ENCODE measurements at places on chromosomes 7 and 10.

GRCh38 chr10:132961787-132962622 lies 19.6 kb upstream of the CFAP46 start:
- peak; percentile 23 for DNase-seq

GRCh38 chr10:51137756-51138529 lies 63.7 kb downstream of the PRKG1 start:
- no peak for DNase-seq

- DNase-seq: no peak
Measured at GRCh38 chr10:129136074-129136473, 331.0 kb upstream of the MGMT start.

- DNase-seq: no peak
Measured at GRCh38 chr10:25014579-25014978, 1.4 kb downstream of the ENKUR start.

DNA sequence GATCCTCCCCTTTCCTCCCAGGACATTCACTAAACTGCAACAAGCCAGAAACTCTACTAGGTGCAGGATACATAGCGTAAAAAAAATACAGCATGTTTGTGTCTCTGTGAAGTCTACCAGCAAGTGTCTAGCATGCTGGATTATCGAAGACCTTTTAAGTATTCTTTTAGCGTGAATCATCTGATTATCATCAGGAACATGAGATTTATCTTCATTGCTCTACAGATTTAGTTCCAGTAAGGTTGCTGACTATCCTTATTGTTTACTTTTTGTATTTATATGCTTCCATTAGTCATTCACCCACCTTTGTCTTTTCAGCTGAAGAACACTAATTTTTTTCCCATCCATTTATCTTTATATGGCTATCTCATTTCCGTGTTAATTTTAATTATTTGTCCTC lies 62.8 kb downstream of the PDZD8 start:
- DNase-seq: no peak

DNA sequence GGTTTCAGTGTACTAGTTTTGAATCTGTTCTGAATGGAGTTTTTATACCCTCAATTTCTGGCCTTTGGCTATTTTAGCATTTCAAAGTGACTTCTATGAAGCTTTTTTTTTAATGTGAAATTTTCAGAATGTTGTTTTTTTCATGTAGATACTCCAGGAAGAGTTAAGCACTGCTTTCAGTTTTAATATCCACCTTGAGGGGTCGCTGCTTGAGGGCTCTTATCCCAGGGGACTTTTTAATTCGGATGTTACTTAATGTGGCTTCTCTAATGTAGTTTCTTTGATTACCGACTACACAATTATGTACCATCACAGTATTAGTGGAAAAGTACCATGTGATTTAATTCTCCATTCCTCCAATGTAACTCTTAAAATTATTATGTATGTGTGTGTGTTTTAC lies 5.2 kb downstream of the IFIT5 start:
- DNase-seq: no peak

GRCh38 chr7:74612015-74612829 lies 45.3 kb upstream of the GTF2I start:
- DNase-seq: no peak

GRCh38 chr10:69096045-69096444 lies 8.1 kb downstream of the SRGN start:
- no peak for DNase-seq

GRCh38 chr10:63735305-63735704 lies 214.1 kb downstream of the REEP3 start:
- DNase-seq: no peak

DNA sequence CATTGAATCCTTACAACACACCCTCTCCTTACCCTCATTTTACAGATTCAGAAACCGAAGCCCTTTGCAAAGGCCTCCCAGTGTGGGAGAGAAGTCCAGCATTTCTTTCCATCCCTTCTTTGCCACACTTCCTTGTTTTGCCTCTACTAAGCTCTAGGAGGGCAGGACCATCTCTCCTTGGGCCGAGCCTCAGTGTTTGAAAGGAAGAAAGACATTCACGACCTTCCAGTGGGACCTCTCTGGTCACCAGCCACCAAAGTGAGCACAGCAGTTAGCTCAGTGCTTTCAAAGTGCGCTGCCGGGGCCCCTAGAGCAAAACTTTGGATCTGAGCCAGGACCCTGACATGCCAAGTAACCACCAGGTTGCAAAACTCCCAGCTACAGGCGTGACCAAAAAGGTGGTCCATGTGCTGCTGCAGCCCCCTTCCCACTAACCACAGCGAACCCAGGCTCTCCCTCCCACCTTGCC lies 12.4 kb downstream of the CTBP2 start:
- no peak for DNase-seq

DNA sequence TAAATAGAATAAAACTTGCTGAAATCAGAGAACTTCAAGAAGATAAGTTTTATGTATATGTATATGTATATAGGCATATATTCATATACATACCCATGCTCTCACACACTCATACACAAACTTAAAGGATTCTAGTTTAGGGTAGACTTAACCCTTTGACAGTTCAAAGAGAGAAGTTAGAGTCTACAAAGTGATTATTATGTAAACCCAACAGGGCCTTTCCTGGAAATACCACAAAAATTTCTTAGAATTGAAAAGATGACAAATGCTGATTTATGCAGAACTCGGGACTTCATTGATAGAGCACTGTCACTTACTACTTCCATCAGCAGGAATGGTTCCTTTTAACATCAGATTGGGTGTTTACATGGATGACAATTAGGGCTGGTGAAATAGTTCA lies 763.5 kb downstream of the AUTS2 start:
- no peak for DNase-seq

DNA sequence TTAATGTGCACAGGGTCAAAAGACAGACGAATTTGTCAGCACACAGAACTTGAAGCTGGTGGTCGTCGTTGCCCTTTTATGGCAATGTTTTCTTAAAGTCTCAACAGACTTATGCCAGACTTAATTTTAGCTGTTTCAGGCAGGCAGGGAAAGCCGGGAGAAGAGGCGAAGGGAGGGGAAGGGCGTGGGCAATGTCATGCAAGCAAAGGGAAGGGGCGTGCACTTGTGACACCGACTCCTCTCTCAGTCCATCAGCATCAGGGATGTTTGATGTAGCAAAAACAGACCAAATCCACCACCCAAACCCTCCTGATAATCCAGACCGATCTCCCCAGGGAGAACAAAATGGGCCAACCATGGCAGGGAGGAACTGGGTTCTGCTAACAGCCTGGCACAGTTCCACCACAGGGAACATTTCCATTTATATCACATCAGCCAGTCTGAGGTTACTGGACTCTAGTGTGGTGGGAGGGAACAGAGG lies 118.1 kb upstream of the RHEB start:
- DNase-seq: no peak

DNA sequence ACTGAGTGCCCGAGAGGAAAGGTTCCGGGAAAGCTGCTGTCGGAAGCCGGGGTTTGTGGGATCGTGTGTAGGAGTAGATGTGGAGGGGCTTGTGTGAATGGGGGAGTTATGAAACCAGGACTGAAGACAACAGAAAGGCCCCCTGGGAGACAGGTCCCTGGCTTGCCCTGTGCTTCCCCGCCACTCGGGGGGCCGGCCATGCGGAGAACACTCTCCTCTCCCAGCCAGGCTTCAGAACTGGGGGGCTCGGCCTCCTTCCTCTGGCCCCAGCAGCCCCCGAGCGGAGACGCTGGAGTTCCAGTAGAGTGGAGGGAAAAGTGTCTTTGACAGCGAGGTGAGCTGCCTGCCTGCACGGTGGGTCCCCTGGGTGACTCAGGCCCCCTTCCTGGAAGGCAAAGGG lies 185.0 kb downstream of the MGMT start:
- DNase-seq: no peak

DNA sequence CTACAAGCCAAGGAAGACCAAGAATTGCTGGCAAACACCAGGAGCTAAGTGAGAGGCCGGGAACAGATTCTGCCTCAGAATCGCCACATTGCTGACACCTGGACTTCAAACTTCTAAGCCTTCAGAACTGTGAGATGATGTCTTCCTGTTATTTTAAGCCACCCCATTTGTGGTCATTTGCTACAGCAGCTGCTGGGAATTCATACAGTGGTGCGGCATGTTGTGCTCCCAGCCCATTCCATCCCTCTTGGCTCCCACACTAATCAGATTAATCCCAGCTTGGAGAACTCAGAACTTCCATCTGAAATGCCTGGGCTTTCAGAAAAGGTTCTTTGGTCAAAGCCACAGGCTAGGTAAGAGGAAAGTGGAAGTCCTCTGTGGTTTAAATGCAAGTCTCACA lies 24.9 kb downstream of the TCAF1 start:
- no peak for DNase-seq

DNA sequence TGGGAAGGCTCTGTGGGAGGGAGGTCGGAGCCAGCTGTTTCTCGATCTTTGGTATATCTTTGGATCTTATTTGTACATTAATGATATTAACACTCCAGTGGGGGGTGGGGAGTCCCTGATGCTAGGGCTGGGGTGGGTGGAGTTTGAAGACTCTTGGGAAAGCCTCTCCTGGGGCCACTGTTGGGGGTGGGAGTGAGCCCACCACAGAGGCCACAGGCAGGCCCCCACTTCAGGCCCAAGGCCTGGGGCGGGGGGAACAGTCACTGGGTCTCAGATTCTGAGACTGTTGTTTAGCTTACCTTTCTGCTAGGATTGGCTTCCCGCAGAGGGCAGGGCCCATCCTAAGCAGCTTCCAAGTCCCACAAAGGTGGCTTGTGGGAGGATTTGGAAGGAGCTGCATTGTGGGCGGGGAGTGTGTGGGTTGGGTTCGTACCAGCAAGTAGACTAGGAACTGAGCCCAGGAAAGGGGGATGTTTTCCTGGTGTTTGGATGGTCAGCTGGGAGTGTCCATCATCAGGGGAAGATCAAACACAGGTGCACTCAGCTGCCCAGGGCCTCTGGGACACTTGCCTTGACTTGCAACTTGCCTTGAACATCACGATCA lies 11.9 kb downstream of the YKT6 start:
- no peak for DNase-seq

- no peak for DNase-seq
Measured at GRCh38 chr10:114220281-114220680, 18.8 kb upstream of the VWA2 start.

- DNase-seq: no peak
Measured at GRCh38 chr7:101900103-101900502, 82.7 kb downstream of the CUX1 start.

GRCh38 chr7:66088861-66089838 lies 13.5 kb downstream of the ASL start:
- no peak for DNase-seq

GRCh38 chr7:26309089-26309488 lies 17.4 kb downstream of the SNX10 start:
- no peak for DNase-seq

DNA sequence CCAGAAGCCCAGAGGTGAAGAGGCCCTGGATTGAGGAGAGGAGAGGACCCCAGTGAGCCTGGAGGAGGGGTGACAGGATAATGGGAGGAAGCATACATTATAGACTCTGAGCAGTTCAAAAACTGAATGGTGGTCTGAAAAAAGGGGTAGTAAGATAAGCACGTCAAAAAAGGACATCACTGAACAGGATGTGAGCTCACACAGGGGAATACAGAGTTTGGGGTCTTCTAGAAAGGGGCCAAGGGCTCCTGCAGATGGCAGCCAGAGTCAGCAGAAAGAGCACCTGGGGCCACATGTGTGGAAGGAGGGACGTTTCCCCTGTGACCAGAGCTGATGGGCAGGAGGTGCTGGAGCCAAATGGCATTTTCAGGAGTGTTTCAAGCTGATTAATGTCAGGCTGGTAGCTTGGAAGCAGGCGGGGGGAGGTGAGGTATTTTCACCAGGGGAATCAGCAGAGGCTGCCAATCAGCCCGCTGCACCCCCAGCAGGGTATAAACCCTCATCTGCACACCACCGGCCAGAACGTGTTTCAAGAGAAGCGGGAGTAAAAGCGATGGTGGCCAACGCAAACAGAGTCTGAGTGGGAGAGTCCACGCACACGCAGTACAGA lies 85.8 kb downstream of the TNS3 start:
- no peak for DNase-seq

- no peak for DNase-seq
Measured at GRCh38 chr7:106568002-106568679, 92.8 kb downstream of the CCDC71L start.

- no peak for DNase-seq
Measured at GRCh38 chr7:47953822-47954221, 5.6 kb upstream of the PKD1L1 start.

DNA sequence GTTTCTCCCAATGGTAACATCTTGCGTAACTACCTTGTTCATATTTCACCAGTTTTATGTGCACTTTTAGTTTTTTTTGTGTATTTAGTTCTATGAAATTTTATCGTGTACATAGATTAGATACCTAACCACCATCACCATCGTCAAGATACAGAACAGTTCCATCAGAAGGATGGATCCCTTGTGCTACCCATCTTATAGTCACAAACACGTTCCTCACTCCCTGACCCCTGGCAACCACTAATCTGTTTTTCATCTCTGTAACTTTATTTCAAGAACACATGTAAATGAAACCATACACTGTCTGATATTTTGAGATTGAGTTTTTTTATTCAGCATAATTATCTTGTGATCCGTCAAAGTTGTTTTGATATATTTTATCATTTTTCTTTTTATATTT lies 29.9 kb downstream of the FANK1 start:
- no peak for DNase-seq

GRCh38 chr10:78028438-78029268 lies 662 bp downstream of the POLR3A start:
- DNase-seq: no peak

- DNase-seq: no peak
Measured at GRCh38 chr7:123154231-123154860, 45.4 kb downstream of the SLC13A1 start.

GRCh38 chr10:72736176-72736827 lies 44.4 kb downstream of the MCU start:
- no peak for DNase-seq

- DNase-seq: no peak
Measured at GRCh38 chr7:101896316-101896715, 78.9 kb downstream of the CUX1 start.

DNA sequence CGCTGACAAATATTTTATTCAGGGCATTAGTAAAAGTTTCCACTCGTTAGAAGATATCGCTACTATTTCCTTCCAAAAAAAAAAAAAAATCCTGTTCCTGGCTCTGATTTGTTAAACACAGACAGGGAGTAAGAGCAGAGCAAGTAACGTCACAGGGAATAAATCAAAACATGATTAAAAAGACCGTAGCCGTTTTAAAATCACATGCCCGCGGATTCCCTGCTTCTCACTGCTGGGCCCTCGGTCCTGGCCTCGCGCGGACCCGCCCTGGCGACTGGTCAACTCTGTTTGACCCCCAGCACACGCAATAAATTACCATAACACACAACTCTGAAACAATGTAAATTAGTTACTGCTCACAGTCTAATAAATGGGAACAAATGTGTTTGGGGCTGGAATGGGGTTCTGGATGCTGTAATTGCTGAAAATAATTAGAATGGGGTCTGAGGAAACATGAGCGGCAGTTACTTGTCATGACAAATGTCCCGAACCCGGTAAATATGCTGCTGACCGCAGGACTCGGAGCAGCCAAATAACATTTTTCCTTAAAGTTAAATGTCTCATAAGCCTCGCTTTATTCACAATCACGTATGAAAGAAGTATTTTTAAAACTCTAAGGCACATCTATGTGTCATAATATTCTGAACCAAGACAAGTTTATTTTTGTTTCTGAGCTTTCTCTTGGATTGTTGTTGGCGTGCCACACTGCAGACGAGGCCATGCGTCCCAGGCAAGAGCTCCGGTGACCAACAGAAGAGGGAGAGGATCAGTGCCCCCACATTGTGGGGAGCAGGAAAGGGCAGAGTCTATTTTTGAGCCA lies 17.9 kb downstream of the EBF3 start:
- DNase-seq: no peak
